Fibroblast of the aortic adventitia (primary cell): ENCODE measurements at places on chromosomes 1 and 21.

- DNase-seq, result no peak
Observed at GRCh38 chr1:94440088-94440487, 21.9 kb downstream of the ABCD3 start.

DNA sequence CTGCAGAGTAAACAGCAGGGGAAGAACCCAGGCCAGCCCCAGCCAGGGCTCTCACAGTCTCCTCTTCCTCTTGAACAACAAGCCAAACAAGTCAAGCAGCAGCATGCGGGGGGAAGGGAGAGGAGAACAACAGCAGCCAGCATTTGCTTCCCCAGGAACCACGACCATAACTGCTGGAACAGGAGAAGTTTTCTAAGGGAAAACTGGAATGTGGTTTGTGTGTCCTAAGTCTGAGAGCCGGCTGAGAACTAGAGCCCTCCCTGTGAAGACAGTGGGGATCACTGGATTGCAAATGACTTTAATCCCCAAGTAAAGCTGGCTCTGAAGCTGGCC is 48.2 kb downstream of the COQ8A start:
- DNase-seq, result no peak

- no peak for DNase-seq
Observed at GRCh38 chr1:22557341-22557950, 5.8 kb upstream of the EPHA8 start.

GRCh38 chr1:206489980-206490770 is 17.2 kb upstream of the RASSF5 start:
- peak; percentile 78 for DNase-seq

GRCh38 chr1:152871731-152872126 is 6.4 kb upstream of the SMCP start:
- no peak for DNase-seq

- DNase-seq, result peak; percentile 36
Observed at GRCh38 chr1:247054992-247055415, 23.6 kb downstream of the ZNF670 start.

- peak; percentile 56 for DNase-seq
Observed at GRCh38 chr1:192763243-192763642, 45.6 kb upstream of the RGS2 start.

DNA sequence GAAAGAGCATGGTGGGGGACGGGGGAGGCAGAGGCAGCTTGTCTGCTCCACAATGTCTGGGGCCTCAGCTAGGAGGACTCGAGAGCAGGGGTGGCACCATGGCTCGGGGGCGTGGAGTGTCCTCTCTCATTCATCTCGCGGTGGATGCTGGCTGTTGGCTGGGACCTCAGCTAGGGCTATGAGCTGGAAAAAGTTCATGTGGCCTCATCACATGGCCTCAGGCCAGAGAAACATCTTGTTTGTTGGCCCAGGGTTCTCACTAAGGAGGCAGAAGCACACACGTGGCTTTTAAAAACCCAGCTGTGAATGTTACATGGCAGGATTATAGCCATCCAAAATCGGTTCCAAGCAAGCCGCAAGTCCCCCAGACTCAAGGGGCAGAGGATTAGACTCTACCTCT is 6.2 kb upstream of the CENPS start:
- peak; percentile 69 for DNase-seq

- no peak for DNase-seq
Observed at GRCh38 chr1:7221826-7222694, 436.8 kb downstream of the CAMTA1 start.

DNA sequence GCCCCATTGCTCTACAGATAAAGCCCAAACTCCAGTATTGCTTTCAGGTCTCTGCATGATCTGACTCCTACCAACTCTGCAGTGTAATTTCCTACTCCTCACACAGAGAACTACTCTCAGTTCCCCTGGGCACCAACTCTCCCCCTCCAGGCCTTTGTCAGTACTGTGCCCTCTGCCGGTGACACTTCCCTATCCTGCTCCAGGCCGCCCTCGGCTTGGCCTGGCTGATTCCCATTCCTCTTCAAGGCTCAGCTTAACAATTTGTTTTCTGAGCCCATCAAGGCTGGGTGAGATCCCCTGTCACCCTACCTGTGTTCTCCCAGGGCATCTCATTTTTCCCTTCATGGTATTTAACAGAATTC is 2.6 kb downstream of the SLAMF8 start:
- DNase-seq, result no peak

GRCh38 chr1:213385806-213386324 is 334.8 kb downstream of the RPS6KC1 start:
- no peak for DNase-seq

DNA sequence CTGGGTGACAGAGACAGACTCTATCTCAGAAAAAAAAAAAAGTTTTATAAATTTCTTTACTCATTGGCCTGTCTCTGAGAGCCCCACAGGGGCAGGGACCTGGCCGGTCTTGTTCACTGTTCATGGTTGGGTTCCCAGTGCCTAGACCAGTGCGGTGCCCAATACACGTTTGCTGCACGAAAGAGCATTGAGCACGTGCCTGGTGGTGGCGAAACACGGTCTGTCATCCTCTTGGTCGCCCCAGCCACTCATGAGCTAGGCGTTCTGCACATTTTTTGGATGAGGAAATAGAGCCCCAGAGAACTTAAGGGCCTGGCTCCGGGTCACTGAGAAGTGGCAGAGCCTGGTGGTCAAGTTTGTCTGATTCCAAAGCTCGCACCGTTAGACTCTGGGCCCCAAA is 18.7 kb upstream of the EPHA8 start:
- no peak for DNase-seq

GRCh38 chr1:163772246-163772645 is 450.5 kb downstream of the NUF2 start:
- DNase-seq, result no peak

- DNase-seq, result peak; percentile 83
Observed at GRCh38 chr1:201703621-201704438, 125.1 kb upstream of the IPO9 start.

DNA sequence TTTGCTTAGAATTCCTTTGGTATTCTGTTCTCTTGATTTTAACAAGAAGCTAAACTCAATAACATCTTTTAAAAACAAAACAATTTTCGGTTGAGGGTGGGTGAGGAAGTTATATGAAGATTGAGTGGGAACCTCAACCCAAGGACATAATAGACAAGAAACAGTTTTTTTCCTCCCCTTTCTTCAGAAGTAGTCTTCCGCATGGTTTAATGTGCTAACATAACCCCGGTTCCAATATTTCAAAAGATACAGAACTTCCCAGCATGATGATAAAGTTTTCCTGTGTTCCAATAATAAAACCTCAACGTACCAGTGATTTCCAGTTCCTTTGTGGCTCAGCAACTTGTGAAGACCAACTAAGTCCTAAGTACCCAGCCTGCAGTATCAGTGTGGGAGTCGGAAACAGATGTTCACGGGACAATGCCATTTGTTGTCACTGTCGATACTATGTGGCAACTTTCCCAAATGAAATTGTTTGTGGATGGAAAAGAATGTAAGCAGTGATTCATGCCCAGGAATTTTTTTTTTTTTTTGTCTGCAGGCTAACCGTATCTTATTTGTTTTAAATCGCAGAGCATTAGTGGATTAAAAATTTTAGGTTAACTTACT is 48.5 kb downstream of the NR5A2 start:
- peak; percentile 87 for DNase-seq

DNA sequence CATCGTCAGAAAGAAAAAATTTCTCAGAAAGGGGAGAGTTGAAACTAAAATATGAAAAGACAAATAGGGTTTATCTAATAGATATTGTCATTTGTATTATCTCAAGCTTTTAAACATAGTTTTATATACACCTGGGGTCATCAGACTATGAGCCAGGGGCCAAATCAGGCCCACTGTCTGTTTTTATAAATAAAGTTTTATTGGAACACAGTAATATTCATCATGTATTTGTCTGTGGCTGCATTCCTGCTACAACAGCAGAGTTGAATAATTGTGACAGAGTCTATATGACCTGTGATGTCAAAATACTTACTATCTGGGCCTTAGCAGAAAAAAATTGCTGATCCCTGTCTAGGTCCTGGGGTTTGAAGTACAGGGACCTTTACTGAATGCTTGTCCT is 120.5 kb upstream of the RUNX1 start:
- DNase-seq, result no peak

GRCh38 chr1:109762821-109763645 is 690 bp downstream of the EPS8L3 start:
- DNase-seq, result peak; percentile 68

- no peak for DNase-seq
Observed at GRCh38 chr1:202242080-202242419, 48.5 kb downstream of the LGR6 start.
